ENCODE measurements at places on chromosomes 4 and X.

GRCh38 chr4:17027495-17027894 is 129.1 kb upstream of the LDB2 start:
- DNase-seq, result no peak

- DNase-seq, result no peak
Measured at GRCh38 chr4:171007618-171008390, 805.4 kb upstream of the GALNTL6 start.

GRCh38 chrX:23782455-23782854 is 518 bp upstream of the SAT1 start:
- DNase-seq, result no peak

- no peak for DNase-seq
Measured at GRCh38 chrX:40827331-40827730, 92.0 kb upstream of the MED14 start.

DNA sequence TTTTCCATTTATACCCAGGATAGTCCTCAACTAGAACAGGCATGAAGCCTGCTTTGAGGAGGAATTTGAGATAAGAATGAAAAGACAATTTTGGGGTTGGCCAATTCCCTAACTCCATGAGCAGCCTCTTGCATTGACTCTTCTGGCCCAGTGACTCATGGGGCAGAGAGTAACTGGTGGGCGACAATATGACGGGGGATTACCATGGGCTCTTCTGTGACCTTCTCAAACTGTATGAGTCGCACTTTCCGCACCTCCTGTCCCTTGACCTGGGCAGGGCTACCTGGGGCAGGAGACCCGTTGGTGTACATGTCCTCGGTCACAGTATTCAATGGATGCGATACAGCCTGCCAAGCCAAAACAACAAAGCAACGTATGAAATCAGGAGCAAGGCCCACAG is 13.3 kb downstream of the MPP1 start:
- no peak for DNase-seq

DNA sequence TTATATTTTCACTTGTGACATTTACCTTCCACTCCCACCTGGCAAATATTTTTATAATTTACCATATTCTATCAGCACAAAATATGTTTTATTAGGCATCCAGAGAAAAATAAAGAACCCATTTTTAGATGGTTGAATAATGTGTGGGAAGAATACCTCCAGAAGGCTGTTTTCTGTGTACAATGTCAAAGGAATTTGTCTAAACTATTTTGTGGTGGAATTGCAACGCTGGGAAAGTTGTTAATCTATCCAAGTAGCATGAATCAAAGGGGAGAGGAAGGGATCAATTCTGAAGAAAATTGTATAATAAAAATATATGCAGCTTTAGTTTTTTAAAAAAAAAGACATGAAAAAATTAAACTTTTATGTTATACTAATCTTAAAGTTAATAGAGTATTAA is 706.5 kb downstream of the FSTL5 start:
- no peak for DNase-seq

GRCh38 chrX:139826065-139827044 is 106.5 kb downstream of the ATP11C start:
- DNase-seq, result no peak

DNA sequence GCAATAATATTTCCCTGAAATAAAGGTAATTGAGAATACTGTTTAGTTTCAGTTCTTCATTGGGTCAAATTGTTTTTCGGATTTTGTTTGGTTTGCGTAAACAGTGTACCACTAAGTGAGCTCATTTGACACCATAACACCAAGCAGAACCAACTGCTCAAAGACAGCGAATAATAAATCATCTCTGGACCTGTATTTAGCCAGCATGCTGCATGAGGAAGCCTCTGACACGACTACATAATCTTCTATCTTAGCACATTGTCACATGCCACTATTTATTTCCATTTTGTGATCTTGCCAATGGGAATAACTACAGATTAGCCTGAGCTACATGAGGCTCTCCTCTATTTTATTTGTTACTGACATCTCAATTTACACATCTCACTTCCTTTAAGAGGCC is 12.1 kb upstream of the PRKG2 start:
- no peak for DNase-seq

GRCh38 chr4:8905226-8905772 is 33.7 kb upstream of the HMX1 start:
- DNase-seq, result no peak

GRCh38 chr4:88054229-88054628 is 46.8 kb downstream of the PKD2 start:
- no peak for DNase-seq

DNA sequence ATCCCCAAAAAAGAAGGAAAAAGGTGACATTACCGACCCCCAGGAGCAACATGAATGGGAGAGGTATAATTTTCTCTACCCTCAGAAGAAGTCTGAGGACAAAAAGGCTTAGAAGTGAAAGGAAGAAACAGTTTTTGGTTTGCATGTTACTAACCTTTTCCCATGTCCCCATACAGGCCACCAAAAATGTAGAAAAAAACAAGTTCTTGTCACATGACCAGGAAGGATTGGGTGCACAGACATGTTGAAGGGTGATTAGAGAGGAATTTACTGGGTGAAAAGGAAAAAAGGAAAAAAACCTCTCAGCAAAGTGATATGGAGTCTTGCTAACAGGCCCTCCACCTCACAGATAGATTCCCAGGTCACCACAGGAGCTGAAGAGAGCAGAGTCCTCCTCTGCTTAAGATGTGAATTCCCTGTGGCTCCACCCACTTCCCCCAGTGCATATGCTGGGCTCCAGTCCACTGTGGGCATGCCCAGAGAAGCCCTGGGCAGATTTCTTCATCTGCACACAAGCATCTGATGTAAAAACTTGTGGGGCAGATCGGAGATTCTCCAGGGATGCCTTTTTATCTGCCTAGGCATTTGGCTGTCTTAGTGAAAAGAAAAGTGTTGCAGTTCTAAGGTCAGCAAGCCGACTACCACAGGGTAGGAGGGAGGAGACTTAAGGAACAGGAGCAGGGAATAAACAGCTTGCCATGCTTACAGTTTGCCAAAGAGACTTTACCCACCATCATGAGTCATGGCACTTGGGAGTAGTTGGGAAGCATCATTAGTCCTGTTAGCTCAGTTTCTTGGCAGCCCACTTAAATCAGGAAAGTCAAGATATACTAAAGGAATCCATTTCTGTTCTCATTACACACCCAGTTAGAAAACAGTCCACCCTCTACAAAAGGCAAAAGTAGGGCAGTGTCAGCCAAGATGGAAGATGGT is 25.0 kb upstream of the PASD1 start:
- DNase-seq, result no peak

DNA sequence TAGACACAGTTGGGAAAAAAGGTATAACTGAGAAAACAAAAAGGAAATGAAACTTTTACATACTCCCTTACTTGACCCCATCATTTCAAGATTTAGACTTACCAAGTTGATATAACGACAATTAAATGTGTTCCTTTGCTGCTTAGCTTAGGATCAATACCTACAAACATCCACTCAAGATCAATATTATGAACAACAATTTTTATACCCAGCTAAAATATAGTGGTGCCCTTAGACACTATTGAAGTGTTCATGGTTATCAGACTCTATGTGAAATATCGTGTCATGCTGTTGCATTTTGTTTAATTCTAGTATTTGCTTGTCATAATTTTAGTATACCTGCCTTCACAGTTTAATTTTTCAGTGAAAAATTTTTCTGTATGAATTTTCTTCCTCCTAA is 4.2 kb downstream of the ARSH start:
- DNase-seq, result no peak

DNA sequence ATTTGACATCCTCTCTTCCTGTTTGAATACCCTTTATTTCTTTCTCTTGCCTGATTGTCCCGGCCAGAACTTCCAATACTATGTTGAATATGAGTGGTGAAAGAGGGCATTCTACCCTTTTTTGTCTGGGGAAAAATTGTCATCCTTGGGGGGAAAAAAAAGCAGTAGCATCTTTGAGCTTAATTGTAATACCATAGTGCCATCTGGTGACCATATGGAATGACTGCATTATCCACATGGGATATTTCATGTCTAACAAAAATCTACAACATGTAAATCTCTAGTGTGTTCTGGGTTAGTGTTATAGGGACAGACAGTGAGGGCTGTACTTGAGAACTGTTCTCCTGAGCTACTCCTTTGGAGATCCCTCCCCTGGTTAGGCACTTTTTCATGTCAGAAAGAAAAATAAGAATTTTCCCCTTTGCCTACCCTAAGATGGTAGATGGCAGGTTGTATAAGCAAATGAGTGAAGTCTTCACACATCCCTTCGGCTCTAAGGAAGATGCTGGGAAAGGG is 26.0 kb downstream of the CAPN6 start:
- DNase-seq, result no peak

DNA sequence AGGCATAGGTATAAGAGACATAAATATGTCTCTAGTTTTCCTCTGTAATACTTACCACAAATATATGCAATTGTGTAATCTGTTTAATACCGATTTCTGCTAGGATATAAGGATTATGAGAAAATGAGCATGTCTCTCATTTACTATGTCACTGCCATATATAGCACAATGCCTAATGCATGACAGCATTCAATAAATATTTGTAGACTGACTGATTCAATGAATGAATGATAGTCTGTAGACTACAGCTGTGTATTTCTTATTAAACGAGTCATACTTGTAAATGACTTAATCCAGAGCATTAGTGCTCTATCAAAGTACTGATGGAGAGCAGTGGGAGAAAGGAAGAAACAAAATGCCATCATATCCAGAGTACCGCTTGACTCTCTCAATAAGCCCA is 175.6 kb downstream of the PPP3CA start:
- DNase-seq, result no peak

DNA sequence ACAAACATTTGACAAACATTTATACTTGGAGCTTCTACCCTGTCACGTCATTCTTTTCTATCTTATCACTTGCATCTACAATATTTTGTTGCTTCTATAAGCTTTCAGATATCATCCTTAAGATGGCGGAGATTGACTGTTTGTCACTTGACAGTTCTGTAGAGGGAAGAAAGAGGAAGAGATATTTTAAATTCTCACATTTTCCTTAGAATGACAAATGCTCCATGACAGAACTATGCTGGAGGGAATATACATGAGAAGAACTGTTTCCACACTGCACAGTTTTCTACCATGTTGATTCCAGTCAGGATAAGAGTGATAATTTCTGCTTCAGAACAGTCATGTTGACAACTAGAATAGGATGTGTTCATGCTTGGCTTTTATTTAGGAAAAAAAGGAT is 29.7 kb downstream of the FAM133A start:
- DNase-seq, result no peak

DNA sequence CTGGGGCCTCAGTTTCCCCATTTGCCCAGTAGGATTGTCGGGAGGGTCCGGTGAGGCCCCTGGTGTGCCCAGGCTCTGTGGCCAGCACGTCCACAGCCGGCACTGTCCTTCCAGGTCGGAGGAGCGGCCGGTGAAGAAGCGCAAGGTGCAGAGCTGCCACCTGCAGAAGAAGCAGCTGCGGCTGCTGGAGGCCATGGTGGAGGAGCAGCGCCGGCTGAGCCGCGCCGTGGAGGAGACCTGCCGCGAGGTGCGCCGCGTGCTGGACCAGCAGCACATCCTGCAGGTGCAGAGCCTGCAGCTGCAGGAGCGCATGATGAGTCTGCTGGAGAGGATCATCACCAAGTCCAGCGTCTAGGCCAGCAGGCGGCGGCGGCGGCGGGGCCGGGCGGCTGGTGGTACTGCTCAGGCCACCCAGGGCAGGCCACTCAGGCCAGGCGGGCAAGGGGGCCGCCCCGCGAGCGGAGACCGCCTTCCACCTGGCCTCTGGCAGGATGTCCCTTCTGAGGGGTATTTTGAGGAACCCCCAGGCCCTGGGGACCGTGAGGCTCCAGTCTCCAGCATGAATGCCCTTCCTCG is 6.7 kb downstream of the MSANTD1 start:
- DNase-seq, result no peak

All from endothelial cell (in vitro differentiated cells).